GM13977 (cell line): ENCODE measurements at places on chromosomes 16 and 17.

GRCh38 chr17:72915625-72916081 lies 176.8 kb downstream of the SLC39A11 start:
- DNase-seq: no peak

GRCh38 chr16:67923414-67924116 lies 8.1 kb downstream of the CTRL start:
- no peak for DNase-seq

- no peak for DNase-seq
Observed at GRCh38 chr17:549177-550040, 165.2 kb downstream of the VPS53 start.

DNA sequence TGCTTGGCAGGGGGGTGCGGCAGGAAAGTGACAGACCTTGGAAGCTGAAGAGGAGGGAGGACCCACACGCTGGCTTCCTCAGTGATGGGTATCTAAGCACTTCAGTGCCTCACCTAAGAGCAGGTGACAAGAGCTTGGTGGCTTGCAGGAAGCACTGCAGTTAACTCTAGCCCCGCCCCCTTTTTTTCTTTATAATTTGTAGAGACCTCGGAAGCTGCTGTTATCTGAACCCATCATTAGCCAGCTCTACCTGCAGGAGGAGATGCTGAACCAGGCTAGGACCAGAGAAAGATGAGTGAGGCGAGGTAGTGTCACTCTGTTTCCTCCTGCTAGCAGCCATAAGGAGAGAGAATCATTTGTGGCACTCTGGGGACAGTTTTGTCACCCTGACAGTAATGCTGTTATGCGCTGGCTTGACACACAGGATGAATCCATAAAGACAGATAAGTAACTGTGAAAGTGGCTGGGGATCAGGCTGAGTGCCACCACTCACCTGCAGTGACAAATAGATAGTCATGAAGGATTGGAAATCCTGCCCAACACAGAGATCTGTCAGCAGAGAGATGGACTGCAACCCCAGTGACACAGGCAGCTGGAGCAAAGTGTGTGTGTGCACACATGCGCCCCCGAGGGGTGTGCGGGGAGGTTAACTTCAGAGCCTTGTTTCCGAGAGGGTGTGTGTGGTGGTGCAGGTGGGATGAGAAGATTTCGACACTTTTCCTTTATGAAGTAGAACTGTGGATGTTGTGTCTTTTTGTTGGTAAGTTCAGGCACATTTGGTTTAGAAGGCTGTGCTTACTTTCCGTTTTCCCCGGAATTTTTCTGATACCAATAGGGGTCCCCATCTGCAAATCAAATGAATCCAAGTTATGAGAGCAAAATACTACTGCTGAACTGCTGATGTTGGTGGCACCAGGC lies 224.0 kb downstream of the IRX3 start:
- DNase-seq: no peak
